ENCODE measurements at places on chromosomes 6 and 20.

DNA sequence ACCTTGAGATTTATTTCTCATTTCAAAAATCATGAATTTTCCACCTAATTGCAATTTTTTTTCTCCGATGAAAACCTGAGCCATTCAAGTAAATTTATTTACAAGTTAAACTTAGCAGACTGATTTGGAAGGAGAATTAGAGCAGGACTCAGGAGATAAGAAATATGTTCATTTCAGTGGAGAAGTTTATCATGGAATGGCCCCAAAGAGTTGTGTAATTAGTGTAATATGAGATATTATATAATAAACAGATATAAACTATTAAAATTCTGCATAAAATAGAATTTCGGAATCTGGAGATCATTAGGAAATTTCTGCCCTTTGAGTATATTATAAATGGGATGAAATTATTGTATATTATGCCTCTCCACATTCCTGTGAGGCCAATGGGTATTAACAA, 596.8 kb downstream of the QKI start:
- no peak for DNase-seq

DNA sequence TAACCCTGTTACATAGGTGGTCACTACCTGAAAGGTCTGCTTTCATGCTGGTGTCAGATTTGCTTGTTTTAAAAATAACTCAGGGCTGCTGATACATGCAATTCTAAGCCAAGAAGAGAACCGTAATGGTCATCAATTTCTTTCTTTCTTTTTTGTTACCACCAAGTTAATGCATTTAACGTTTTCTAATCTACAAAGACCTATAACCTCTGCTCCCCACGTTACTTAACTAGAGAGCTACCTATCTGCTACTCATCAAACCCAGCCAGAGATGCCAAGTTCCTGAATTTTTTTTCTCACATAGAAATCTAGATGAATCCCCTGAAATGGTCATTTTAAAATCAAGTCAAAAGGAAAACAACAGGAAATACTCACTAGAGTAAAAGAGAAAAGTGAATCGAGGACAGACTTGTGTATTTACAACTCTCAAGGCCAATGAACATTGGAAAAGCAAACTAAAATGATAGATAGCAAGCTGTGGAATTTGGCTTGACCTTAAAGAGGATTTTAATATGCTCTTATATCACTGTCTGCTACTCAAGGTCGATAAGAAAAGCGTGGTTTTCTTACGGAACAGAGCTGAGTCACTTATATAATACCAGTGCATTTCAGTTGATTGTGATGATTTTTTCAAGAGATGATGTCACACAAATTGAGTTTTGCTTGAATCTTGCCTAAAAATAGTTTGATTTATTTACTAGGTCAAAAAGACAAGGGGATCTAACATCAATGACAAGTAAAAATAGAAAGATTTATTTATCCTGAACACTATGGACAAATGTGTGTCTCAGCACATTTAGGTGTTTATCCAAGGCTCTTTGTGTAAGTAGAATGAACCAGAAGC, 67.9 kb downstream of the SGK1 start:
- no peak for DNase-seq

- DNase-seq, result peak; percentile 90
Measured at GRCh38 chr6:105780146-105780860, 305.8 kb upstream of the PRDM1 start.

GRCh38 chr20:1657556-1658334, at the start of gene SIRPG:
Gene SIRPG (minus strand): TSS chr20:1657779. CDS start chr20:1657714, 65 bp downstream.
- DNase-seq, result no peak

DNA sequence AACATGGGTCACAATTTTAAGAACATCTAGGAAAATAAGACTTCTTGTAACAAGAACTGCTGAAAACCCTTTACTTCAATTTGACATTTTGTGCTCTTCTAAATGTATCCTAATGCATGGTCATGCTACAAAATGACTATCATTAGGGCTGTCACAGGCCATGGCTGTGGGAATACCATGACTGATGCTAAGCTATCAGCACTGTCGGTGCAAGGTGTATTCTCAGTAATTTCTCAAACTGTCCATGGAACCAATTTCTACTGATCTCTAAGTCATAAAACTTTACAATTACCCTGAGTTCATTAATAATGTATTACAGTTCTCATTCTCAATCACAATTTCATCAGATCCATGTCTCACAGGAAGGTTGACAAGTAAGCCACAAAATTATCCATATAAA, 625.3 kb downstream of the EYS start:
- DNase-seq, result no peak

DNA sequence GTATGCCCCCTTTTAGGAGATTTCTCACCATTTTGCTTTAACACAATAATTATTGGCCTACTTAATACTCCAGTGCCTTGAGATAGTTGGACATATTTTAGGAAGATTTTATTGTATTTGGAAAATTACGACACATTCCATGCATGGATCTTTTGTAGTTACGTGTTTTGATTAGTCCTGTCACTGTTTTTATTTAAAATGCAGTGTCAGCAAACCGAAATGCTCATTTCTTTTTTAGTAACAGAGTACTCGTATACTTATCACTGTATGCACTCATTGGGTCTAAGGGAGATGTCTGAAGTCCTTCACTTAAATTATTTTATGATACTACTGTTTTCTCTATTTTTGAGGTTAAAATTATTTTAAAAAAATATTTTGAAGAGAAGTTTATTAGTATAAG, 153.8 kb downstream of the QKI start:
- no peak for DNase-seq

DNA sequence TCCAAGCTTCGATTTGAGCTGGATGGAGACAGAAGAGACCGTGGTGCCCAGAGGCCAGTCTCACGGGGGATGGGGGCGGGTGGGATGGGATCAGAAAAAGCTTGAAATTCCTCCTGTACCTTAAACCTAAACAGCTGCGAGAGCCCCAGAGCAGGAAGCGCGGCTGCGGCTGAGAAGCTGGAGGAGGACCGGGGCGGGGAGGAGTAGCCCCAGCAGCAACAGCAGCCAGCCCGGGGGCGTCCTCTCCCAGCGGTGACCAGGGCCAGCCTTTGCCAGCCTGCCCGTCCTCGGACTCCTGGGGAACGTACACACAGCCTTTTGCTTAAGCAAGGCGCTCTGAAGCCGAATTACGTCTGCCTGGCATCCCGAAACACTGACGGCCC, 17.4 kb upstream of the PRDM13 start:
- no peak for DNase-seq
